Activated CD8-positive, alpha-beta memory T cell treated with anti-CD3 and anti-CD28 coated beads for 4 hours (primary cell): ENCODE measurements at places on chromosomes 3 and 15.

DNA sequence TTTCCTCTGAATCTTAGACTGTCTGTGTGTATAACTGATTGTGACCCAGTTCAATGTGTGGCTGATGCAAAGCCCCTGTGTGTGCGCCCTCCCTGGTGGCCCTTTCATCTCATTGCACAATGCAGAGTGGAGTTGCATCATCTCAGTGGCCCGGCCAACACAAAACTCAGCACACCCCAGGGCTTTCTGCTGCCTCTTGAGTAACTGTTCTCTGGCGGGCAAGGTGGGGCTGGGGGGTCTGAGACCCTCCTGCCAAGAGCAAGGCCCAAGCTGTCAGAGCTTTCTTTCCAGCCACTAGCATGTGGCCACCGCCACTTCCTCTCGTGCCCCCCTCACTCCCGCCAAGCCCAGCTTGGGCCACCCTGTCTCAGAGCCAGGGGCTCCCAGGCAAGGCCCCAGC lies 80.7 kb upstream of the ALDH1L1 start:
- no peak for DNase-seq

DNA sequence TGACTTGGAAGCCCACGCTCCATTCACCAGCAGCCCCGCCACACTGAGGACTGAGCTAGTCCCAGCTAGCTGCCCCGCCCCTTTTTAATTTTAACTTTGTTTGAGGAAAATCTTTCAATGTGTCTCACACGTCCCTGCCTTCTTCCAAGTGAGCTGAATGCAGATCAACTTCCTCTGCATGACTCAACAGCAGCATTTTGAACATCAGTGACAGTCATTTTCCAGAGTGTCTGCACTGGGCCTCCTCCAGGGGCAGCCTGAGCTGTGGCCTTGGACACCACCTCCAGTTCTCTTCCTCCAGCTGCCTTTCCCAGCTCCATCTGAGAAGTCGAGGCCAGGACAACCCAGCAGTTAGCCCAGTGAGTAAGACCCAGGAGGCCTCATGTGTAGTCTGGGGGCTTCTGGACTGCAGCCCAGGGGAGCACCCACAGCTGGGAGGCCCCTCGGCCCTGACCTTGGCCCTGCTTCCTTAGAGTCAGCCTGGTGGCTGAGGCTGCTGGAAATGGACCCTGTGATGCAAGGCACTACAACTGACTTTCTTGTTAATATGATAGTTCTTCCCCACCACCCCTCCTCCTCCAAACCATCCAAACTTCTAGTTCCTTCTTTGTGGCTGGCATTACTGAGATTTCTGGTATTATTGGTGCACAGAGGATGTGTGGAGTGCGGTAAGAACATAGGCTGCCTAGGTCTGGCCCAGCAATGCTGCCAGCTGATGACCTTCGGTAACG lies 21.4 kb upstream of the ESYT3 start:
- DNase-seq: no peak

- DNase-seq: no peak
Observed at GRCh38 chr15:65824941-65825544, 33.0 kb upstream of the DENND4A start.

DNA sequence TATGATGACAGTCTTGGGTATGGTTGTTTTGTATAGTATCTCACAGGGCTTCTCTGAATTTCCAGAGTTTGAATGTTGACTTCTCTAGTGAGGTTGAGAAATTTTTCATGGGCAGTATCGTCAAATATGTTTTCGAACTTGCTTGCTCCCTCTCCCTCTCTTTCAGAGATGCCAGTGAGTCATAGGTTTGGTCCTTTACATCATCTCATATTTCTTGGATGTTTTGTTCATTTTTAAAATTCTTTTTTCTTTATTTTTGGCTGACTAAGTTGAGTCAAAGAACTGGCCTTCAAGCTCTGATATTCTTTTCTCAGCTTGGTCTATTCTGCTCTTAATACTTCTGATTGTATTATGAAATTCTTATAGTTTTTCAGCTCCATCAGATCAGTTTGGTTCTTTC lies 282.3 kb upstream of the NECTIN3 start:
- no peak for DNase-seq

DNA sequence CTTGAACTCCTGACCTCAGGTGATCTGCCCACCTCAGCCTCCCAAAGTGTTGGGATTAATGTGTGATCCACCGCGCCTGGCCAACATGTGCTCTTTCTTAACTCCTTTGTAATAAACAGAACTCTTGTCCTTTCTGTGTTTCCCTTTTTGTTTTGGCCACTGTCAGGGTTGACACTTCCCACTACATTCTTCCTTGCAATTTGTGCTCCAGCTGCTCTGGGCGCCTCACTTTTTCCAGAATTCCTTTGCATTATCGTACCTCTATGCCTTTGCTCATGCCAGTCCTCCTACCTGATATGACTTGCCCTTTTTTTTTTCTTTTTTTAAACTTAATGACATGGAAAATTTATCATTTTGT lies 38.8 kb upstream of the SMAD3 start:
- DNase-seq: no peak

DNA sequence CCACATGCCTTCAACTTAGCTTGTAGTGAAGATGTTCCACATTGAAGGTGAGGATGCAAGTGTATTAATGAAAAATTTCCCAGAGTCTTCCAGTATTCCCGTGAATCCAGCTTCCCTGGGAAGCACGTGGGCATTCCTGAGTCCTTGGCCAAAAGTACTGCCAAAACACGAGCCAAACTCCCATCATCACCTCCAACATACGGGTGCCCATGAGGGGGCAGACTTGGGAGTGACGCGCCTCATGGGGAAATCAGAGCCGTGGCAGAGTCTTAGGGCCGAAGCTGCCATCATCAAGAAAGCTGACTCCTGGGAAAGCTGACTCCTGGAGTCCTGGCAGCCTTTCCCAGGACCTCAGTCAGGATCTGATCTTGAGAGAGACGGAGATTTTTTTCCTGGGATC lies 20.1 kb upstream of the TM2D3 start:
- DNase-seq: no peak

DNA sequence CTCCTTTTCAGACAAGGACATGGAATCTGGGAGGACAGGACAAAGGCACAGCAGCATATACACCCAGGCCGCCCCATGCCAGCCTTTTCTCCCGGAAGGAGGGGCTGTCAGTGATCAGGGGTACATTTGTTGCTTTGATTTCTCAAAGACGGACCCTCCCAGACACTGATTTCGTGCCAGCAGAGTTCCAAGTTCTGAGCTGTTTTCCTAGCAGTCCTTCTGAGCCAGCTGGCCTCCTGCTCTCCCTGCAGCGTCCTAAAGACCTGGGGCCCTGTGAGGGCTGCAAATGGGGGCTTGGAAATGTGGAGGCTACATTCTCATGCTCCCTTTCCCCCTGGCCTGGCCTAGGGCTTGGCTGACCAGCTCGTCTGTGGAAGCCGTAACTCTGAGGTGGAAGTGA lies 22.3 kb downstream of the CTSH start:
- DNase-seq: no peak

DNA sequence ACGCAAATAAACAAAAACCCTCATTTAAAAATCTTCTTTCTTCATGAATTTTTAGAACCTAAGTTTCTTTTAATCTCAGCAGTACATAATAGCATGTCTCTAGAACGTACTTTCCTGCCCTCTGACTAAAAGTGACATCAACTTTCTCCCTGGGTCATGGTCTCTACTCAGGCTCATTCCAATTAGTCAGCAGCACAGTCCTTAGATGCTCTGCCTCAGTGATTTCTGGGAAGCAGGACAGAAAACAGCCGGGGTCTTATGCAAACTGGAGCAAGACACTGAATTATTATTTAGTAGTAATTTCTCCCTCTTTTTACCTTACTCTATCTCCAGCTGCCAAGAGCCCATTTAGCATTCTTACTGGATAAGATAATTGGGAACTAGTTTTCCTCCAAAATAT lies 365.2 kb downstream of the TUSC7 start:
- DNase-seq: no peak

GRCh38 chr3:48467473-48468267 lies 21.1 kb downstream of the ATRIP start:
- no peak for DNase-seq

- DNase-seq: no peak
Observed at GRCh38 chr3:180825964-180826363, 86.5 kb upstream of the FXR1 start.

- DNase-seq: no peak
Observed at GRCh38 chr3:152466784-152467183, 198.1 kb downstream of the MBNL1 start.

GRCh38 chr3:69724722-69725435 lies 14.4 kb upstream of the MITF start:
- DNase-seq: no peak

DNA sequence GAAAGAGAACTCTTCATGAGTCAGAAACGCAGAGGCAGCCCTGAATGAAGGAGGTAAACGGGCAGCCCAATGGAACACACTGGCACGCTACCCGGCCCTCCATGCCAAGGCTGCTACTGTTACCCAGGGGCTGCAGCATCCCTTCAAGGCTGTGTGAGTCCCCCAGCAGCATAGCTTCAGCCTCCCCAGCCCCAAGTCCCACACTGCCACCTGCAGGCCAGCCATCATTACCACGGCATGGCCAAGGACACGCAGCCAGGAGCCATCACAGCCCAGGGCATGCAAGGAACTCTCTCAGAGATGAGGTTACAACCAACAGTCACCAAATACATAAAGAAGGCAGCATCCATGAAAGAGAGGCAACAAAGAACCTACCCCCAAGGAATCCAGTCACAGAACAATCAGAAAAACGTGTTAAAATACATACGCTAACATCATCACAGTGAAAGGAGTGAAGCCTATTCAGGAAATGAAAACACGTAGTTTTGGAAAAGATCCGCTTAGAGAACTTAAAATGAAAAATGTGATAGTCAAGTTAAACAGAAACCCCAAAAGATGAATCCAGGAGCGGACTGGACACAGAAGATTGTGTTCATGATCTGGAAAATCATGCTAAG lies 22.4 kb downstream of the PLA2G4F start:
- no peak for DNase-seq

- DNase-seq: no peak
Observed at GRCh38 chr3:45123581-45124269, 22.5 kb downstream of the CDCP1 start.

- no peak for DNase-seq
Observed at GRCh38 chr3:178456621-178457285, 79.5 kb upstream of the KCNMB2 start.

- no peak for DNase-seq
Observed at GRCh38 chr15:49145651-49146609, 9.5 kb downstream of the COPS2 start.

DNA sequence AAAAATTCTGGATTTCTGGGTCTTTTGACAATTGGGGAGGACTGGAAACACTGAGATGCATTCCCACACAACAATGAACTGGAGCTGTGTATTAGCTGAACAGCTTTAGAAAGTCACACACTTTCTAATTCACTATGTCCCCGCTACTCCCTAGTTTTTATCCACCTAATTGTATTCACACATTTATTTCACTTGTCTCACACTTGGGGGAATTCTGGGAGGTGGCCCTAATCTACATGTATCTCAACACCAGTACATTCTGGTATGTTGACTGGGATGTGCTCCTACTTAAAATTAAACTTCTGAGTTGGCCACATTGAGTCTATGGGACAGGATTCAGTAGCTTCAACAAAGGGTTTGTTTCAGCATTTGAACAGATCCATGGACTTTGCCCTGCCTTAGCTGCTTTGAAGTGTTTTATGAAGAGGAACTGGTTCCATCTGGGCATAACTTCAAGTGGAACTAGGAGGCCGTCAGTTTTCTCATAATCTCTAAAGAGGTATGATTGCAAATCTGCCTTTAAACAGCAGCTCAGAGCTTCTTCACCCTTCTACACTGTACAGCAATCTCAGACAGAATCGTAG lies 106.5 kb upstream of the CMC1 start:
- DNase-seq: no peak

DNA sequence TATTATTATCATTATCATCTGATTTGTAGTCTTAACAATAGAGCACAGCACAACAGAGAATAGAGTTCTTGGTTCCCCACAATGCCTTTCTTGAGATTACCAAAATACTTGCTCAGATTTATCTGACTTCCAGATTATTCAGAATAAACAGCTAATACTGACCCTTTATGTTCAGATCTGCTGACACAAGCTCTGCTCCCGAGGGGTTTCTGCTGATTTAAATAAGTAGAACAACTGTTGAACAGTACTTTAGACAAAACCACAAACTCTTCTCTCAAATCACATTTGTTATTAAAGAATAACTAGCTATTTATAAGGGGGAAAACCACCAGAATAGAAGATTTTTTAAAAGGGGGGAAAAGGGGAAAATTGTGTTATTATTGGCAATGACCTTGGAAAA lies 380.2 kb upstream of the ATP11B start:
- no peak for DNase-seq

GRCh38 chr3:12458901-12459300 lies 25.4 kb upstream of the TSEN2 start:
- no peak for DNase-seq
